ENCODE measurements at places on chromosomes 7 and 10. TPM values are rescaled to one million over a fixed set of nuclear protein-coding genes. Genes with fewer than 3 reads are reported as not detected.

Gene GPR37
- total RNA-seq = 3.7 TPM

Gene MUC12
- total RNA-seq = under 0.01 TPM

Gene HTR7
- total RNA-seq = 16.3 TPM

Gene SEMA3E
- 0.13 TPM for total RNA-seq

Gene CDK14
- total RNA-seq = 8.7 TPM

Gene COL28A1
- not detected for total RNA-seq

Gene MICU1
- 20.8 TPM for total RNA-seq

Gene MSMB
- total RNA-seq = 16.4 TPM

Gene RET
- total RNA-seq = 0.26 TPM

Gene PRRT4
- total RNA-seq = 0.13 TPM

Gene PRF1
- not detected for total RNA-seq

Gene FGL2
- total RNA-seq = 0.53 TPM

Gene TMEM270
- total RNA-seq = not detected

Gene TWIST1
- 23.7 TPM for total RNA-seq

Gene EIF4H
- total RNA-seq = 370 TPM

Gene PSD
- total RNA-seq = under 0.01 TPM

Gene OR2A1
- total RNA-seq = not detected

Gene AKR1C1
- total RNA-seq = 63.2 TPM

Gene VSIR
- 6.8 TPM for total RNA-seq

Gene GSTO2
- total RNA-seq = 29.2 TPM

Gene FGFBP3
- 0.26 TPM for total RNA-seq

Gene CPXM2
- under 0.01 TPM for total RNA-seq

Gene XRCC2
- total RNA-seq = 0.26 TPM

Gene POLR3A
- 13.7 TPM for total RNA-seq

Gene HOXA3
- total RNA-seq = not detected

Gene NEUROG3
- total RNA-seq = not detected

Gene MRLN
- not detected for total RNA-seq

Gene FAM149B1
- 17.6 TPM for total RNA-seq

Gene C10orf67
- 0.26 TPM for total RNA-seq

Gene BAIAP2L1
- 22.4 TPM for total RNA-seq

Gene ADAM12
- total RNA-seq = 1.8 TPM

Gene KCNMA1
- 16.3 TPM for total RNA-seq

Gene ENTPD1
- not detected for total RNA-seq

Gene LIPM
- total RNA-seq = not detected

Gene ZCWPW1
- total RNA-seq = 1.3 TPM

Gene FEZF1
- not detected for total RNA-seq
